ENCODE measurements at places on chromosomes 2 and 18.

- peaks cover 14% of the 10 kb centered on the region for H3K36me3 ChIP-seq
- no peaks in the 10 kb centered on the region for H3K4me1 ChIP-seq
- no peak overlapping the region for H3K4me3 ChIP-seq
- no peaks in the 10 kb centered on the region for H3K27me3 ChIP-seq
- H3K27ac ChIP-seq = no peak overlapping the region
Measured at GRCh38 chr2:207930747-207931146, 94.6 kb downstream of the PLEKHM3 start.

DNA sequence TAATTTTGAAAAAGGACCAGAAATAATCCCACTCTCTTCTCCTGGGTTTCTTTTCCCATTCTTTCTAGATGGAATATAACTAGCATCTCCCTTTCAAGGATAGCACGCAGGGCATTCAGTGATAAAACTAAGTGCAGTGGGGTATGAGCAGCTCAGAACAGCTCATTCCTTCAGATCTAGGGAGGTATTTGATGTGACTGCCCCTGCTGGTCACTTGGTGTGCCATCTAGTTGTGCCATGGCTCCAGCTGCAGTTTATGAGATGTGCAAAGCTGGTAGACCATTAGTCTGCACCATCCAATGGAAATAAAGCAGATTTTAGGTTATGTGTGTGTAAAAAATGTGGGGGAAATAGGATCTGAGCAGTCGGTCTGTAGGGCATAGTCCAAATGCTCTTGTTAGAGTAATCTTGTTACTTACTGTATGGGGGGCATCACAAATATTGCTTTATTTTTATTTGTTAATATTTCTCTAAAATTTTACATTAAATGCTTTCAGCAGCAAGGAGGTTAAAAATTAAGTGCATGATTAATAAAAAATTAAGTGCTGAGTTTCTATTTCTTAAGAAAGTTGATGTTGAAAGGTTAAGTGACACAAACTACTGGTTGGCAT, 38.9 kb downstream of the CTAGE1 start:
- H3K27me3 ChIP-seq = no peaks in the 10 kb centered on the region
- no peak for DNase-seq
- H3K4me3 ChIP-seq = no peak overlapping the region
- H3K4me1 ChIP-seq = no peaks in the 10 kb centered on the region

DNA sequence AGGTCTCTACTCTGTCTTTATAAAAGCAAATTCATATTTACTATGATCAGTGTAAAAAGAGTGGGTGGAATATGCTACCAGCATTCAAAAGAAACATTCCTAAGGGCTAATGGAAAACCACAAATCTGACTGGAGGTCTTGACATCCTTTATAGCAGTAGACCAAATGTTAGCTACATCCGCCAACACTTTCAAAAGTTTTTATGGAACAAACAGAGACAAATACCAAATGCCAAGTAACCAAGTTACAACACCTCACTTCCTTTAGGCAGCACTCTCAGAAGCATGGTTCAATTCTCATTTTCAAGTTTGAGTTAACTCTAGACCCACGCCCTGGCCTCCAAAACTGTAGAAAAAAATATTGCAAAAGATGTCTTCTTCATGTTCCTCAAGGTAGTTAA, 78.3 kb upstream of the SETBP1 start:
- H3K4me1 ChIP-seq = no peaks in the 10 kb centered on the region
- H3K36me3 ChIP-seq = no peaks in the 10 kb centered on the region
- no peak for DNase-seq

DNA sequence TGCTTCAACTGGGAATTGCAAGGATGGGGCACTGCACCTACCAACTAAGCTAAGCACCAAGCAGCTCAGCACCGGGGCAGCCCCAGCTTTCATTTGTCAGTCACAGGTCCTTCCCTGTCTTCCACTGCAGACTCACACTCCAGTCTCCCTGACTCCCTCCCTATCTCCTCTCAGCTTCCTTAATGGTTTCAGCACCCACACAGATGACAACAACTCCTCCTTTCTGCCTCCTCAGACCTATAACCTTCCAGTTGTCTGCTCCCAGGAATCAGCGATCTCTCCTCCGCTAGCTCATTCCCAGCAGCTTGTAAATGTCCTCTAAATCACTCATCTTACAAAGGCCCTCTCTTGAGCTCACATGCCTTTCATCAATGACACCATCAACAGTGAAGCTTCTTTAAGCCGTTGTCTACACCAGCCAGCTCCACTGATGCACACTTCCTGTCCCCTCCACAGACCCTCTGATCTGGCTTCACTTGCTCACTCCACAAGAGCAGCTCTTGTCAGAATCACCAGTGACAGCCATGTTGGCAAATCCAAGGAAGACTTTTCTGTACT, 32.1 kb downstream of the CLASP1 start:
- no peaks in the 10 kb centered on the region for H3K27me3 ChIP-seq
- H3K4me1 ChIP-seq = peaks cover 16% of the 10 kb centered on the region
- no peak overlapping the region for H3K27ac ChIP-seq
- H3K4me3 ChIP-seq = no peak overlapping the region

Measured in CD4-positive, alpha-beta T cell (primary cell).